ENCODE measurements at places on chromosomes 13 and 19. TPM values are rescaled to one million over a fixed set of nuclear protein-coding genes. Genes with fewer than 3 reads are reported as not detected.

DNA sequence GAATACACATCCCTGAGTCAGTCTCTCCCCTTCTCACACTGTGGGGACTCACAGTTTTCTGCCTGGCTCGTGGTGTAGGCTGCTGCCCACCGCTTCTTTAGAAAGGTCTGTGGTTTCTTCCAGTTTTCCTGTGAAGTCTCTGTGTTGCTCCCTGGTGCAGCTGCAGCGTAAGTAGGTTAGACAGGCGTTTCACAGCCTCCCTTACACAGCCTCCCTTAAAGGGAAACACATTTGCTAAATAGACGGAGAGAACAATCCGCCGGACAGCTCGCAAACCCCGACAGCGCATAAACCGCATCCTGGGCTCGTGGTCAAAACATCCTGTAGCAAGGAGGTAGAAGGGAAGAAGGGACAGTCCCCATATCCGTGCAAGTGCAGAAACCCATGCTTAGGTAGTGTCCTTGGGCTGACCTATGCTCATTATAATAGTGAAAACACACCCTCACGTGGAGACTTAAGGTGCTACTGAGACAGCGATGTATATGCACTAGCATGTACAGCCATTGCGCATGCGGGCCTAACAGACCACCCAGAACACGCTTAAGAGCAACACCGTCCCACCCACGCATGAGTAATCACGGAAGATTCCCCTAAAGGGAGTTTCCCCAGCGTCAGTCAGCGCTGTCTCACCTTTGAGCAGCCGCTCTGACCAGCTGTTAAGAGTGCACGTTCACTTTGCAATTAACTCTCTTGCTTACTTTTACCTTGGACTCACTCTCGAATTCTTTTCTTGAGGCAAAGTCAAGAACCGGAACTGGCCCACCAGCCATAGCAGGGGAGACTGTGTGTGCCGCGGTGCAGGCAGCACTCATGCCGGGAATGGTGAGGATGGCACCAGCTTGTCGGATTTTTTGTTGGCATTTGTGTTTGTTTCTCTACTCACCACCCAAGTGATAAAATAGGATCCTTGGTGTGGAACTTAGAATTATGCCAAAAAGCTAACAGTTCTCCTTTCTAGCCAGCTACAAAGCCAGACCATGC lies 16.6 kb downstream of the SIGLEC8 start:
- DNase-seq = no peak

GRCh38 chr19:340620-341385 lies 3.8 kb downstream of the MIER2 start:
- no peak for DNase-seq

DNA sequence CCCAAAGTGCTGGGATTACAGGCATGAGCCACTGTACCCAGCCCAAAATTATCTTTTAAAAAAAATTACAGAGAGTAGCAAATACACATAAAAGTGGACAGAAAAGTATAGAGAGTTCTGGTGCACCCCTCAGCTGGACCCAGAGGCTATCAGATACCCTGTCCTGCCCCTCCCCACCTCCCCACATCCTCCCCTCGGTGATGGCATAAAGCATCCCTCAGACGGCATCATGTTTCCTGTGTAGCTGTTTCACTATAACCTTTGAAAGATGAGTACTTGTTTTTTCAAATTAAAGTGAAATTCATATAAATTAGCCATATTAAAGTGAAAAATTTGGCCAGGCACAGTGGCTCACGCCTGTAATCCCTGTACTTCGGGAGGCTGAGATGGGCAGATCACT lies 20.1 kb downstream of the SLC27A1 start:
- no peak for DNase-seq

Gene LIM2
- total RNA-seq = not detected

DNA sequence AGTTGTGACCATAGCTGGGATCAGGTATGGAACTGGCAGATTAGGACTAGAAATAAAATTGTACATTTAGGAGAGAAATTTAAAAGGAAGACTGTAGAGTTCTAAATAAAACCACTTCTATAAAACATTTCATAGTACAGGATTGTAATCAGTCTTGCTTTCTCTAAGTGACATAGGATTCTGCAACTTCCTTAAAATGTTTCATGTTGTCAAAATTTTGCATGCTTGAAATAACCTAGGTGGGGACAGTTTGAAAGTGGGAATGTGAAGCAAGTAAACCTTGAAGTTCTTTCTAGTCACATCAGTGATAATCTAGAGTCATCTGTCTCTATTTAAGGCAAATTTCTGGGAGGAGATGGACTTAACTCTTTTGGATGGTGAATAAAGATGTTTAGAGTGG lies 6.7 kb downstream of the TM9SF2 start:
- DNase-seq = no peak

Gene GDF15
- 87.6 TPM for total RNA-seq

DNA sequence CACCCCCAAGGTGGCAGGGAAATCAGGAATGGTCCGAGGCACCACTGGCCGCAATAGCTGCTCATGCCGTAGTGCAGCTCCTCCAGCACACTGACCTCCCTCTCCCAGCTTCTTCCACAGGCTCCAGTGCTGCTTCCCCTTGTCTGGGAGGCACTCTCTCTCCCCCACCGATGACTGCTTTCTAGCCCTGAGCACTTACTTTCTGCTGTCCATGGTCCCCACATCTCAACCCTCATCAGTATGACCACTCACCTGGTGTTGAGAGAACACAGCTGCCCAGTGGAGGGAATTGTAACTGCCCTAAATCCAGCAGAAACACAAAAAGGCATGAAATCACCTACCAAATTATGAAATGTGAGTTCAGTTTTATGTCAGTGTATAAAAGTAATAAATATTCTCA lies 28.9 kb upstream of the TPP2 start:
- DNase-seq = no peak

Gene SPACA7
- not detected for total RNA-seq

DNA sequence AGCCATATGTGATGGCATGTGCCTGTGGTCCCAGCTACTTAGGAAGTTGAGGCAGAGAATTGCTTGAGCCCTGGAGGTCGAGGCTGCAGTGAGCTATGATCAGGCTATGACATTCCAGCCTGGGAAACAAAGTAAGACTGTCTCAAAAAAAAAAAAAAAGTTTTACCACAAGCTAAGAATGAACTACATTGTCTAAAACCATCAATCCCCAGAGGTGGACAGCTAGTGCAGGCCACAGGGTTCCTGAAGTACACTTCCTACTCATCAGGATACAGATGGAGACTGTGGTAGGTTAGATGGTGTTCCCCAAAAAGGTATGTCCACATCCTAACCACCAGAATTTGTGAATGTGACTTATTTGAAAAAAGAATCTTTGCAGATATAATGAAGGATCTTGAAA lies 63.5 kb upstream of the DOCK9 start:
- no peak for DNase-seq

Gene TSC22D1
- 268 TPM for total RNA-seq

- DNase-seq = no peak
Measured at GRCh38 chr19:31616031-31616430, 266.8 kb upstream of the TSHZ3 start.

Gene GPR12
- 0.08 TPM for total RNA-seq

DNA sequence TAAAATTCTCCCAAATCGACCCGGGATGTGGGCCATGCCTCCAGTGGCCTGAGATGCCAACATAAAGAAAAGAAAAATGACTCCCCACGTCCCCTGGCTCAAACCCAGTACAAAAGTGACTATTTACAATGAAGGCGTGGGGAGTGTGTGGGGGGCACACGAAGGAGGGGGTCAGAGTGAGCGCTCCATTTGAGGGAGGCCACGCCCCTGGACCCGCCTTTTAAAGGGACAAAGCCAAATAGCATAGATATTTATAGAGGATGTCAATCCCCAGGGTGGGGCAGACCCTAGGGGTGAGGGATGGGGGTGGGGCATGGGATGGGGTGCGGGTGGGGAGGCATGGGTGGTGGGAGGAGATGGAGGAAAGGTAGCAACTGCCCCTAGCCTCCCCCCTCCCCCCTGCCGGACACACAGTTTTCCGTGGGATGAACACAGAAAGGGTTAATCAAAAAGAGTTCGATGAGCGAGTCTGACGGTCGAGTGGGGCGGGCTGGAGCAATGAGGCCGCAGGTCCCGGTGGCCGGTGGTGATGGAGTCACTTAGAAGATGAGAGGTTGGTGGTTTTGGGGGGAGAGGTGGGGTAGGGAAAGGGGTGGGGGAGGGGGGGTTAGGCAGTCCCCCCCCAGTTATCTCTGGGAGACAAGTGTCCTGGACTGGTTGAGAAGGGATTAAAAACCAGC lies 20.1 kb upstream of the NANOS2 start:
- no peak for DNase-seq

Gene CD177
- total RNA-seq = 475 TPM

Gene ZNF69
- 17.3 TPM for total RNA-seq

DNA sequence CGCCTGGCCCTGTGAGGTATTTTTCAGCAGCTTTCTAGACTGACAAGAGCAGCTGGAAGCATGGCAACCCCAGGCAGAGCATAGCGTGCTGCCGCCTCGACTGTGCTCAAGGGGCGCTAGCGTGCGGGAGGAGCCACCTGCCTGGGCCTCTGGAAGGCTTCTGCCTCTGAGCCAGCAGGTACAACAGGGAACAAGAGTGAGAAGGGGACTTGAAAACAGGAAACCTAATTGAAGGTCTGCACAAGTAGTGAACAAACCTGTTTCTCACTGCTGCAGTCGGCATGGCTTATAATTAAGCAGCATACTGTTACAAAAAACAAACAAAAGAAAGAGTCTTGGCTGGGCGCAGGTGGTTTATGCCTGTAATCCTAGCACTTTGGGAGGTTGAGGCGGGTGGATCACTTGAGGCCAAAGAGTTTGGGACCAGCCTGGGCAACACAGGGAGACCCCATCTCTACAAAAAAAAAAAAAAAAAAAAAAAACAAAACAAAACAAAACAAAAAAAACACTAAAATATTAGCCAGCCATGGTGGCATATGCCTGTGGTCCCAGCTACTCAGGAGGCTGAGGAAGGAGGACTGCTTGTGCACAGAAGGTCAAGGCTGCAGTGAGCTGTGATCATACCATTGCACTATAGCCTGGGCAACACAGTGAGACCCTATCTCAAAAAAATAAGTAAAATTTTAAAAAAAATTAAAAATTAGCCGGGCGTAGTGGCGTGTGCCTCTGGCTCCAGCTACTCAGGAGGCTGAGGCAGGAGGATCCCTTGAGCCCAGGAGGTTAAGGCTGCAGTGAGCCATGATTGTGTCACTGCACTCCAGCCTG lies 12.6 kb upstream of the GARRE1 start:
- peak; percentile 76 for DNase-seq

- DNase-seq = no peak
Measured at GRCh38 chr13:95279016-95279415, 22.2 kb downstream of the ABCC4 start.

Gene DKKL1
- not detected for total RNA-seq

- DNase-seq = peak; percentile 100
Measured at GRCh38 chr19:55654323-55654867, 440 bp upstream of the U2AF2 start.

- no peak for DNase-seq
Measured at GRCh38 chr13:48979892-48980291, 4.2 kb downstream of the FNDC3A start.

Measured in left colon (tissue), 2 donors.